ENCODE measurements at places on chromosomes 1 and 21.
A peak's percentile ranks its signal among the peaks of the same experiment; 100 is the strongest.

GRCh38 chr1:114627107-114627506, 42.7 kb downstream of the DENND2C start:
- no peak for DNase-seq

DNA sequence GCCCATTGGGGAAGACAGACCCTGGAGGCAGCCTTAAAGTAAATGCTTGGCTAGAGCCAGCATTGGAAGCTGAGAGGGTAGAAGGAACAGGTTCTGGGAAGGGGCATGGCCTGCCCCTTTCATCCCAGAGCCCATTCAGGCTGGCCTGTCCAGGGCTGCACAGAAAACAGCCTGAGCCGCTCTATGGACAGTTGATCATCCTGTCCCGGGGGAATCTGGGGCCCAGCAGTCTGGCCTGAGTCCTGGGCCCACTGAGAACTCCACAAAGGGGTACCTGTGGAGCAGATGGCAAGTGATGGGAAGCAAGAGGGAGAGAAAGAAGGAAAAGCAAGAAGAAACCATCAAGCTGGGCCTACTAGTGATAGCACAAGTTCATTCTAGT, 13.2 kb downstream of the TMEM81 start:
- no peak for DNase-seq

GRCh38 chr1:200180821-200181220, 153.3 kb downstream of the NR5A2 start:
- DNase-seq = no peak

- no peak for DNase-seq
These were observed 19.1 kb downstream of the CDC42BPA start for GRCh38 chr1:227299241-227299627.

GRCh38 chr1:164225011-164225410, 334.0 kb upstream of the PBX1 start:
- no peak for DNase-seq

DNA sequence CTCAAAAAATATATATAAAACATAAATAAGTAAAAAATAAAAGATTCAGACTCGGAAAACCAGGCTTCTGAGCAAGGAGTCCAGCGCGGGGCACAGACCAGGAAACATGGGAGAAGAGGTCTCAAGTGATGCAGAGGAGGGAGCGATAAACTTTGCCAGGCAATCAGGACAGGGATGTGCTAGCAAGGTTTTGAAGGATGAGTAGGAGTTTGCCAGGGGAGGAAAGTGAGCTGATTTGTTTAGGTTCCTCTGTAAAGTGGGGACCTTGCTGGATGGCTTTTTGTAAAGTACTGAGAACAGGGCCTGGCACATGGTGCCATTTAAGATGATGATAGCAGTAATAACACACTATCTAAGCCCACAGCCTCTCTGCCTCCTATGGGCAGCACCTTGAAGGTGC, 86.1 kb downstream of the SPSB1 start:
- DNase-seq = no peak

DNA sequence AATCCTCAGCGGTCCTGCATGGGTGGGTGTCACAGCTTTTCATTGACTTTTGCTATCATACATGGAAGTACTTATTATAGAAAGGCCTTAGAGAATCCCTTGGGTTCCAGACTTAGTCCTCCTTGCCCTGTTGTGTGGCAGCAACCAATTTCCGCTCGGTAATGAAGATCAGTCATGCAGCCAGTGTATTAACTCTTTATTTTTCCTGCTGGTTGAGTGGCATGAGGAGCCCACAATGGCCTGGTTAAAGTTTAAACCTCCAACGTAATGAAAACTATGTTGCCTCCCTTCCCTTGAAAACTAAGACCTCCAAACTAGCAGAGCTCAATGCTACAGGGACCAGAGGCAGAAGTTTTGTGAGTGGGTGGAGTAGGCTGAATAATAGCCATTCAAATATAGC, 20.0 kb downstream of the CITED4 start:
- DNase-seq = no peak

GRCh38 chr1:245687636-245688535, 533.1 kb downstream of the KIF26B start:
- no peak for DNase-seq

- DNase-seq = peak; percentile 90
These were observed 28.3 kb downstream of the GADD45A start for GRCh38 chr1:67713057-67713846.

DNA sequence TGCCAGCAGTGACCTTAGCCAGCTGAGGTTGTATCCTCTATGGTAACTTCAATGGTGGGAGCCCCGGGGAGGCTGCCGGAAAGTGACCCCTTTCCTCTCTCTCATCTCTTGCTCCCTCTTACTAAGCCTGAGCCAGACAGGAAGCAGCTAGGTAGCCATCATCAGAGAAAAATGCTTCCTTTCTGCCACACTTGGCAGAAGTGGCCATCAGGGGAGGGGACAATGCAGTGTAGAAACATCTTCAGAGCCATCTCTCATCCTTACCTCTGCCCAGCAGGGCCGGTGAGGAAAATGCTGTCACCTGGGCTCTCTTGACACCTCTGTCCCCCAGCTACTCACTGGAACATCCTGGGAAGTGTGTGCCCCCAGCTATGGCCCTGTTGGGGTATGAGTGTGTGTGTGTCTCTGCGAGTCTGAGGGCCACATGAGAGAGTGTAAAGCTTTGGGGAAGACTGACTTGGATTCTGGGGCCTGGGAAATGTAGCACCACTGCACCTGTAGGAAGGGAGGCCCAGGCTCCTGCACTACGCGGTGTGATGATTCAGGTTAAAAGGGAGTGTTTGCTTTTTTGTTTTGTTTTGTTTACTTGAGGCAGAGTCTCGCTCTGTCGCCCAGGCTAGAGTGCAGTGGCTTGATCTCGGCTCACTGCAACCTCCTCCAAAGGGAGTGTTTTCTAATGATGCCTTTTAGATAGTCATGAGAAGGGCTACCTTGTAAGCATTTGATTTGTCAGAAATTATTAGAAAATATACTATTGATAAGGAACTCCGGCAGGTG, 48.7 kb upstream of the CNTN2 start:
- DNase-seq = peak; percentile 14

- DNase-seq = peak; percentile 17
These were observed 49.8 kb downstream of the ITSN1 start for GRCh38 chr21:33691945-33692603.

GRCh38 chr1:43405219-43405875, 15.6 kb downstream of the SZT2 start:
- DNase-seq = no peak

DNA sequence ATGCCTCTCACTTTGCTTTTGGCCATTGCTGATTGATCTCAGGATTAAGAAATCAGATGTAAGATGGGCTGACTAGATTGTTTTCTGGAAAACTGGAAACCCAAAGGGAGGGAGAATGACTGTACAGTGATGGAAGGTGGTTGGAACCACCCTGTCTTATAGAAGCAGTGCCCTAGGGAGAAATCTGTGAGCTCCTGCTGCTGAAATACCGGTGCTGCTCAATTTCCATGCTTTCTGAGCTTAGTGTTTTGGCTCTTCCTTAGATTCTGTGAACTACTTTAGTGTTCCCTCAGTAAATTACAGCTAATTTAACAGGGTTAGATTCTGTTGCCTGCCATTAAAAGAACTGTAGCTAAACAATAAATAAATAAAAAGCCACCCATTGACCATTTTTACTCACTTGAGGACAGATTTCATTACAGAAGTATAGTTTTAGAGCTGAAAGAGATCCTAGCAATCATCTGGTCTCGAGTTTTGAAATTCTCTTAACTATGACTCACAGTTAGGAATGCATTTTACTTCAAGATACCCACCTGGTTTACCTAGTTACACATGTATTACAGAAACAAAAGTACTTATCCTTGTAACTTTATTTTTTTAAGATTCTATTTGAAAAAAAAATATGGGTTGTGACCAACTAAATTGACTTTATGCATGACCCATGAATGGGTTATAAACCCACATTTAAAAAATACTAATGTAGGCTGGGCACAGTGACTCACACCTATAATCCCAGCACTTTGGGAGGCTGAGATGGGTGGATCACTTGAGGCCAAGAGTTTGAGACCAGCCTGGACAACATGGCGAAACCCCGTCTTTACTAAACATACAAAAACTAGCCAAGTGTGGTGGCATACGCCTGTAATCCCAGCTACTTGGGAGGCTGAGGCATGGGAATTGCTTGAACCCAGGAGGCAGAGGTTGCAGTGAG, 33.2 kb downstream of the CAMSAP2 start:
- no peak for DNase-seq

DNA sequence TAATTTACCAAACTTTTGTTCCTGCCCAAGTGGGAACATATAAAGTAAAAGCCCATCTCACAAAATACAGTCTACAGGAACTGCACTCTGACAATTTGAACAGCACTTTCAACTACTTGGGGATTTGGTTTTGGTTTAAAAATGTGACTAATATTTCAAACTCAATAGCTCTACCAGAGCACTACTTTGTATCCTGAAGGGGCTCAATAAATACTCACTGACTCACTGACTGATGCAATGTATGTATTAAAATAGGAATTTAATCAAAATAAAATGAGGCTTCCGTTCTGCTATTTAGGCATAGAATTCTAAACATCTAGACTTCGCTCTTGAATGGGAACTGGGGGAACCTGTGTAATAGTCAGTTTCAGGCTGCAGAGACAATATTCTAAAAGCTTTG, 21.9 kb downstream of the EFCAB14 start:
- DNase-seq = no peak

GRCh38 chr1:86339014-86339812, 56.9 kb downstream of the ODF2L start:
- DNase-seq = no peak

DNA sequence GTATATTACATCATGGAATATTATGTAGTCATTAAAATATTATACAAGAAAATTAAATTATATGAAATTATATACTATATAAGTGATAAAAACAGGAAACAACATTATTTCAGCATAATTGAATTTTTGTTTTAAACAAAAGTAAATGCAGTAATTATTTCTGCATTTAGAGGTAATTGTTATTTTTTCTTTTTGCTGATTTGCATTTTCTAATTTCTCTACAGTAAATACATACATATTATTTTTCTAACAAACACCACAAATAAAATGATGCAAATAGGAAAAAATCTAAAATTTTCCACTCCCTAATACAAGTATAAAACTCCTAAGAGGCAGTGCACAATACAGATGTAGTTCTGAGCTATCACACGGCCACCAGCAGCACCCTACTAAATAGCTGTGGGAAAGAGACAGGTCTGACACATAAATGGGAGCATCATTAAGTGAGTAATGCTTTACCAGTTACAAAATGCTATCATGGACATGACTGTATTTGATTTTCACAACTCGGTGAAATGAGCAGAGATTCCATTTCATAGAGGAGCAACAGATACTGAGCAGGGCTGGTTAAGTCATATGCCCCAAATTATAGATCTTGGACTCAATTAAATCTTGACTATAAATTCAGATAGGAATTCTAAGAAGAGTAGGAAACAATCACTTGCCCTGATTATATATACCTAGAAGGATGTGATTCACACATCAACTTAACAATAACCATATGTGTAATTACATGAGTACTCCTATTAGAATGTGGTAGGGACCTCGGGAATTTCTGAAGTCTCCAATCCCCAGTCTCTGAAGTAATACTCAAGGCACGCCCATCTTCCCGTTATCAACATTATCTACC, 49.0 kb downstream of the NRIP1 start:
- DNase-seq = no peak

- no peak for DNase-seq
These were observed 29.1 kb upstream of the F13B start for GRCh38 chr1:197096137-197096536.

Data from NCI-H345 (cell line).